Cardiac septum (tissue), 1 donor: ENCODE measurements at places on chromosomes 5 and 9.

DNA sequence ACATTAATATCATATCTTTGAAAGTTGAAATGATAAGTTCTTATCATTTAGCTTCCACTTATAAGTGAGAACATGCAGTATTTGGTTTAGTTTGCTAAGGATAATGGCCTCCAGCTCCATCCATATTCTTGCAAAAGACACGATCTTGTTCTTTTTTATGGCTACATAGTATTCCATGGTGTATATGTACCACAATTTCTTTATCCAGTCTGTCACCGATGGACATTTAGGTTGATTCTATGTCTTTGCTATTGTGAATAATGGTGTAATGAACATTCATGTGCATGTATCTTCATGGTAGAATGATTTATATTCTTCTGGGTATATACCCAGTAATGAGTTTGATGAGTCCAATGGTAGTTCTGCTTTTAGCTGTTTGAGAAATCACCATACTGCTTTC is 135.0 kb upstream of the PRR16 start:
- no peak for DNase-seq

- DNase-seq: no peak
Observed at GRCh38 chr5:53357439-53357838, 123.0 kb upstream of the FST start.

- DNase-seq: no peak
Observed at GRCh38 chr5:124527220-124527991, 219.0 kb downstream of the ZNF608 start.

GRCh38 chr9:131997779-131998178 is 81.9 kb downstream of the MED27 start:
- DNase-seq: no peak

DNA sequence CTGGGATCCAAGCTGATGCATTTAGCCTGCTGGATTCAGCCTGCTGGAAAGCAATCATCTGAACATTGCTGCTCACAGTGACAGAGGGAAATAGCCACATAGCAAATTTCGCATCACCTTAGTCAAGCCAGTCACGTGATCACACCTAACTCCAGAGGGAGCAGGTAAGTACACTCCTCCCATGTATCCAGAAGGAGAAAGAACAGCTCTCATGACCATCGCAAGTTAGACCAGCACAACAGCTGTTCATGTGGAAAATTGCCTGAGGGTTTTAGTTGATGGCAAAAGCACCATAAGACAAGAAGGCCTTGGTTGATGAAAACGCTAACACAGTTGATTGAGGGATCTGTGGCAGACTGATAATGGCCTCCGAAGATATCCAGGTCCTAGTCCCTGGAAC is 34.2 kb upstream of the MYO10 start:
- no peak for DNase-seq

DNA sequence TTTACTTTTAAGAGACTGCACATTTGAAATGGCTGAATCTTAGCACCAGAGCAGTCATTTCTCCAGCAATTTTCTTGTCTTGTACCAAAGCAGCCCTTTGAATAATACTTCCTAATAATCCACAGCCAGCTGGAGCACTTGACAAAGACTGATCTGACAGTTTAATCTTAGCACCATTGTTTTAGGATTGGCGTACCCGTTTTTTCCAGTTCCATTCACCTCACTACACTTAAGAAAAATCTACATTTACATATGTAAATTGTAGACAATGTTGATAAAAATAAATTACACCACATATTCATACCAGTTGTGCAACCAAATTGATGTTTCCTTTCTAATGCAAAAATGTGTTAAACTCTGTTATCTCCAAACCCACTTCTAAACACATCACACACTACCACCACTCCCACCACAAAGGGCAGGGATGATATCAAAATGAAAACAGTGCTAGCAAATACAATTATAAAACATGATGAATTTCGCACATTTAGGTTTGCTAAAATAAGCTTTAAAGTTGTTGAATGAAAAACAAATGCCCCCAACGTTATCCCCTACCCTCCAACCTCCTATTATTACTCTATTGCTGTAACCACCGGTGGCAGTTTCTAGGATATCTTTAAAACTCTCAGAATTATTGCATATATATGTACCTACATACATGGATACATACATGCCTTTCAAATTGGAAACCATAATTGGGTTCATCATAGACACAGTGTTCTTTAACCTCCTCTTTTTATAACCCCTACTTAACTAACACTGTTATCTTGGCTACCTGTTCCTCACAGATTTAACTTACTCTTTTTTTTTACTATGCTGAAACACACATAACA is 21.5 kb downstream of the SERINC5 start:
- no peak for DNase-seq

DNA sequence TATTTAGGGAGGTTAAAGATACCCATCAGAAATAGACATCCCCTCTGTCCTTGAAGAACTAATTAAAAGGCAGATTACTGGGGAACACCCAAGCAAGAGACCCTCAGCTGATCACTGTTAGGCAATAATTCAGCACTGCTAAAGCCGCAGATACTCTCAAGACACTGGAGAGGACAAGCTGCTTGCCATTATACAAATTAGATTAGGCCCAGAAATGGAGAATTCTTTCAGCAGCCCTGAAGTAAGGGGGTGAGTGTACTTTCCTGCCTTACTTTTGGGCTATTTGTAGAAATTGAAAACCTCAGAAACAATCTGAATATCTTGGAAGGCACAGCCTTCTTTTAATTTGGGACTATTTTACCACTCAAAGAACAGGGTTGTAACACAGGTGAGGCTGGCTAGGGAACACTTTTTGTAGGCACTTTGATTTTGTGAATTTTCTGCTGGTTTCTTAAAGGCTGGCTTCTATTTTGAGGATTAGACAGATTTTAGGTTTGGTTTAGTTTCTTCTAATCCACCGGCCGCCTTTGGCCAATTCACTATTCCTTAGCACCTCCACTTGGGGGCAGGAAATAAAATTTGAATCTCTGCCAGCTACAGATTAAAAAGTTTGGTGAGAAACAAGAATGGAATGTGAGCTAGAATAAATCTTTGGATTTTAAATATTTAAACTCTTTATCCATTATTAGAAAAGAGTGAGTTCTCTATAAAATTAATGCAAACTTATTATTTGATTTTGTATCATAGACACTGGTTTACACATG is 106.0 kb downstream of the SMARCA2 start:
- no peak for DNase-seq

GRCh38 chr9:118693645-118694044 is 675.6 kb downstream of the BRINP1 start:
- DNase-seq: no peak

DNA sequence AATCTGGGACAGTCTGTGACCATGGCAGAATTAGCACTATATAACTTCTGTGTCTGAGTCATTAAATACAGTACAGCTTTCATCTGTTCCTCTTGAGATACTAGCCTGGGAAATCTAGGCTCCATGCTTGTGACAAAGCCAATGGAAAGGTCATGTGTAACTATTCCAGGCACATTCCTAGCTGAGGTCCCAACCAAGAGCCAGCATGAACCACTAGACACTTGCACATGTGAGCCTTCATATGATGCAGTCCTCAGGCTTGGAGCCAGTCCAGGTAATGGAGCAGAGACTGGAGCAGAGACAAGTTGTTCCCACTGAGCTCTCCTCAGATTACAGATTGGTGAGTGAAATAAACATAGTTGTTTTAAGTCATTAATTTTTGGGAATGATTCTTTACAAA is 412.4 kb upstream of the ZNF462 start:
- DNase-seq: no peak

DNA sequence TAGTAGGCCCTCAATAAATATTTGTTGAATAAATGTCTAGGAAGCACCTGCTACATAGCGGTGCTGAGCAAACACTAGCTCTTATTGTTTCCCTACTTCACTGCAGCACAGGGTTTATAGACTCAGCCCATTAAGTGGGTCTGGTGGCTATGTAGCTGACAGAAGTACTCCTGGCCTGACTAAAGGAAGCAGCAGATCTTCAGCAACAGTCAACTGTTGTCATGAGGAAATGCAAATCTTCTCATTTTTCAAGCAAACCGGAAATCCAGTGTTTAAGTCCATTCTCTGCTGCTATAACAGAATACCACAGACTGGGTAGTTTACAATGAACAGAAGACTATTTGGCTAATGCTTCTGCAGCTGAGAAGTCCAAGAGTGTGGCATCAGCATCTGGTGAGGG is 2.8 kb upstream of the TEX10 start:
- no peak for DNase-seq

GRCh38 chr5:149071756-149072155 is 8.9 kb upstream of the SH3TC2 start:
- no peak for DNase-seq

DNA sequence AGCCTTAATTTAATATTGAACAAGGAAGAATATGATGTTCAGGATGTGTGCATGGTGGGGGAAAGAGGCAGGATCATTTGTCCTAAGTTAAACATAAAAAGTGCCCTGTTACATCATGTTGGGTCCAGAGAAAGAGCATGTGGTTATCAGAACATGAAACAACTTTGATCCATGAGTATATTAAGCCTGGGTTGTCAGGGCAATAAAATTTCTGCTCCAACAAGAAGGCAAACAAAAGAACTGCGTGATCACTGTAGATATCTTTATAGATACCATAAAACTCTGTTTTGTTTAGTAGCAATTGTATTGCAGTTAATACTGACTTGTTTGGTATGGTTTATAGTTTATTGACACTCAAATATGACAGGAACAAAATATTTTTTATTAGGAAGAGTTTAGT is 35.2 kb downstream of the PCA3 start:
- DNase-seq: no peak

DNA sequence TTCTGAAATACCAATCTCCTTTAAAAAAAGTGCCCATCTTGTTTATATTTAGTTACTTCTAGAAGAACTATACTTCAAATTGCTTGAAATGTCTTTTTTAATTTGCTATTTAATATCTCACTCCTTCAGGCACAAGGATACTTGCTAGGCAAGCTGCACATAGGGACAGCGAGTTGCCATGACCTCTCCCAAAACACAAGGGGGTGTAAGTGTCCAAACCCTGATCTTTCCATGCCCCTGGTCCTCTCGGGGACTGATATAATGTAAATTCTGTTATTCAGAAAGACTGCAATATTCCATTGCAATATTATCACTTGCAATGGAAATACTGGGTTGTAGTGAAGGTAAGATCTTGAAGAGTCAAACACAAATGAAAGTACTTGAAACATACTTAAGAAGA is 480.4 kb downstream of the CETN3 start:
- DNase-seq: no peak
